Activated T-helper 9 cell treated with anti-CD3 and anti-CD28 coated beads, Interleukin-2, amount 50 U/mL, for 16 hours (primary cell): ENCODE measurements at places on chromosomes 5 and 9.

GRCh38 chr5:135501965-135502364, 33.8 kb downstream of the NEUROG1 start:
- DNase-seq = no peak

- no peak for DNase-seq
Measured at GRCh38 chr5:2193142-2193541, 310.4 kb upstream of the IRX4 start.

DNA sequence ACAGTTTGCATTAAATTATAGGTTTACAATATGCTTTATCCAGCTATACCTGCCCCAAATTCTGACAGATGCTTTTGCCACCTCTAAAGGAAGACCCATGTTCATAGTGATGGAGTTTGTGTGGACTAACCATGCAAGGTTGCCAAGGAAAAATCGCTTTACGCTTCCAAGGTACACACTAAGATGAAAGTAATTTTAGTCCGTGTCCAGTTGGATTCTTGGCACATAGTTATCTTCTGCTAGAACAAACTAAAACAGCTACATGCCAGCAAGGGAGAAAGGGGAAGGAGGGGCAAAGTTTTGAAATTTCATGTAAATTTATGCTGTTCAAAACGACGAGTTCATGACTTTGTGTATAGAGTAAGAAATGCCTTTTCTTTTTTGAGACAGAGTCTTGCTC, 41.0 kb downstream of the FXN start:
- no peak for DNase-seq

GRCh38 chr9:132168347-132168746, 6.5 kb downstream of the NTNG2 start:
- DNase-seq = no peak

GRCh38 chr9:95511616-95511931, 5.2 kb downstream of the PTCH1 start:
- no peak for DNase-seq

DNA sequence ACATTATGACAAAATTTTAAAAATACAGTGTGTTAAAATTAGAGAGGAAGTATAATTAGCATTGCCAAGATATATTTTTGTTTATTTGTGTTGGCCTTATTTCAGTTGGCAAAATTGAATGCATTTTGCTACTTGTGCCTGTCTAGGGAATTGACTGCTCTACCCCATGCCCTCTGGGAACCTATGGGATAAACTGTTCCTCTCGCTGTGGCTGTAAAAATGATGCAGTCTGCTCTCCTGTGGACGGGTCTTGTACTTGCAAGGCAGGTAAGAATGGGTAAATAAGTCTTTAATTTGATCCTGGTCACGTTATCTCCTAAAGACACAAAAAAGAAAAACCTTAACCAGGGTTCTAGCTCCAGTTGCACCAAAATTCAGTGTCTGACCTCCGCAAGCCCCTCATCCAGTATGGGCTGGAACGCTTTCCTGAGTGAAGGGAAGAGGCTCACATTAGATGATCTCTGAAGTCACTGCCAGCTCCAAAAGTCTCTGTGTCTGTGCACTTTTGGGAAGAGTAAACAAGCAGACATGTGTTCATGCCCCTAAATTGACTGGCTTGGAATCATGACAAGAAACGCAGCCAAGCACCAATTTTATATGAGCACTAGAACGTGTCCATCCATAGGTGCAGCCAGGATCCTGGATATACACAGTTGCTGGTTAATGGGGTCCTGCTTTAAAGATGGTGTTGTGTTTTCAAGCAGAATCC, 98.3 kb upstream of the PRRC1 start:
- no peak for DNase-seq

DNA sequence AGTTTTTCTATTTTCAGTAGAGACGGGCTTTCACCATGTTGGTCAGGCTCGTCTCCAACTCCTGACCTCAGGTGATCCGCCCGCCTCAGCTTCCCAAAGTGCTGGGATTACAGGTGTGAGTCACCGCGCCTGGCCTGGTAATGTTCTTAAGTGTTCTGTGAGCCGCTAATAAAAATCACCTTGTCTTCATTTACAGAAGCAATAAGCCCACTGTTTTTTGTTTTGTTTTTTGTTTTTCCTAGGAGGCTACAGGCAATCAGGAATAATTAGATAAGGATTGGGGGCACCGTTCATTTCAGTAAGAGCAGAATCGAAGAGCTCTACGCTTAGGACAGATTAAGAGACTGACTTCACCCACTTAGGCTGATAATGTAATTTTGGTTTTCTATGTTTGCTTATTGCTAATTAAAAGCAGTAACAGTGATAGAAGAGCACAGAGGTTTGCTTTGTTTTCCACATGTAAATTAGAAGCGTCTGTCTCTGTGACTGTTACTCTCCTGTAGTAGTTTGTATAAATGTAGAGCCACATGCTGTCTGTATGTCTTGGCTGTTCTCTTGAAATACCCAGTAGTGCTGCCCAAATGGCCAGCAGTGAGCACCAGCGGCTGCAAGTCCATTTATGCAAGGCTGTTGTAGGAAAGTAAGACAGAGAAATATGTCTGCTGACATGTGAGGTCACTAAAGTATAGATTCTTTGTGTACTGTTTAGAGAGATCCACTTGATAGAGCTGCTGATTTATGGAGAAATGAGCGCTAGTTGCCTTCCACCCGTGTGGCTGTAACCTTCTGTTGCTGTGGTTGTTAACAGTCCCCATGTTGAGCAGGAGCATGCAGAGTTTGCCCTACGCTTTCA, 30.5 kb downstream of the TRIO start:
- no peak for DNase-seq

DNA sequence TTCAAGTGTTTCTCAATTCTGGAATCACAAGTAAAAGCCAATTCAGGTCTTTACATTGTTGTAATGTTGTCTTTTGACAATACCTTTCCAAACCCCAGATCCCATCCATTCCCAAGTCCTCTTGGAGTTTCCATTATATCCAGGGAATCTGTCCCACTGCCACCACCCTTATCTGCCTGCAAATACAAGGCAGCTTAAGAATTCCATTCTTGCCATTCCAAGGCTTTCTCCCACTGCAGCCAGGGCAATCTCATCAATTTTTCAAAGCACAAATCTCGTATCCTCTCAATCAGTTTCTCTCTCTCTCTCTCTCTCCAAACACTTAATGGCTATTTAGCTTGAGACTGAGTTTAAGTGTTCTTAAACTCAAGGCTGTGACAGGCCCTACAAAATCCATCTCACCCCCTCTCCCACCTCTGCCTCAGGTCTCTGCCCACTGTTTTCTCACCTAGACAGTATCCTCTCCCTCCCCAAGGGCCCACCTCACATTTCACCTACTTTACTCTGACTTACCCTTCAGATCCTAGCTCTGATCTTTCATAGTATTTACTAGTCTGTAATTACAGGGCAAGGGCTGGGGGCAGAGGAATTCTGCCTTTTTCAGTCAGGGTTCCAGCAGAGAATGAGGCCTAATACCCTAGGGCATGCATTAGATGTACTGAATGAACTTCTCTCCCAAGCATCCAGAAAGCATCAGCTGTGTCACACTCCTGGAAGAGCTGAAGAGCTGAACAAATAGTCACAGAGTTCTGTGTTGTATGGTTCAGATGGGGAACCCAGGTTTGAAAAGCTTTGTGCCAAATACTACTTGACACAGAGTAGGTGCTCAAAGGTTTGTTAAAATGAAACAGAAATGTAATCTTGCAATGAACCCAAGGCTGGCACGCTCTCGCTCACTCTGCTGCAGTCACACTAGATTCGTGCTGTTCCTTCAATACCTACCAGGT, 46.0 kb downstream of the RAPGEF1 start:
- DNase-seq = no peak

DNA sequence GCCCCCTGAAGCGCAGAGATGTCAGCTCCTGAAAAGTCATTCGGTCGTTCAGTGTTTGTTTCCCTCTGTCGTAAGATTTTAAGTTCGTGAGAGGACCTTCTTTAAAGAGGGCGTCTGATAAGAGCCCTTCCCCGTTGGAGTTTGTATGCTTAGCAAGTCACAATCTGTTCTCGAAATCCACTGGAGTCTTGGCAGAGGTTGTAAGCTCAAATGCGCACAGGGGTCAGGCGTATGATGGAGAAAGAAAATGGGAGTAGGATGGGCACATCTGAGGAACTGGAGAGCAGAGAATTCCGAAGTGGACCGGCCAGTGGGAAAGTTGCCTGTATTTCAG, 710 bp downstream of the HSD17B4 start:
- no peak for DNase-seq
